A673 (cell line): ENCODE measurements at places on chromosomes 6 and 20. TPM values are rescaled to one million over a fixed set of nuclear protein-coding genes. Genes with fewer than 3 reads are reported as not detected.

Gene HCK
- total RNA-seq: not detected in 2 replicates

Gene LY6G6F
- not detected in 2 replicates for total RNA-seq

Gene COMMD7
- 20.0 and 23.5 TPM in 2 replicates for total RNA-seq

Gene SLC22A1
- total RNA-seq: 1.6 and 3.3 TPM in 2 replicates

Gene PPP1R3G
- total RNA-seq: 0.24 and 0.81 TPM in 2 replicates

Gene CRISP2
- total RNA-seq: not detected in 2 replicates

Gene TBX18
- total RNA-seq: 14.6 and 16.0 TPM in 2 replicates

Gene SYNDIG1
- total RNA-seq: 16.6 and 17.9 TPM in 2 replicates

Gene CYP39A1
- 0.17 TPM in 1 of 2 replicates, not detected in the other for total RNA-seq

Gene GJA10
- total RNA-seq: not detected in 2 replicates

DNA sequence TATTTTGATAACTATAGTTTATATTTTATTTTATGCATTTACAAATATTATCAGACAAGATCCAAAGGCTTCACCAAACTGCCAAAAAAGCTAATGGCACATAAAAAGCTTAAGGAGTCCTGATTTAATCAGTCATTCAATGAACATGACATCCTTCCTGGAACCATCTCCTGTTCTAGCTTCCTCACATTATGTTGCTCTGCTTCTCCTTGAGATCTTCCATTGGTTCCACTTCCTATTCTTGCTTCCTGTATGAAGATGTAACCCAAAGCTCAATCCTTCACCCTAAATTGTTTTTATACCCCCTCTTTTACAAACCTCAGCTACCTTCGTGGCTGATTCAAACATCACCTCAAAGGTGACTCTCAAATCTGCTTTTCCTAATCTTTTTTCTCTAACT lies 4.5 kb upstream of the BRD2 start:
- DNase-seq: no peak

- no peak for DNase-seq
These were observed 105.9 kb downstream of the CDKAL1 start for GRCh38 chr6:20640181-20640580.

GRCh38 chr6:146286961-146287360 lies 256.7 kb upstream of the RAB32 start:
- peak; percentile 23 for DNase-seq

- DNase-seq: no peak
These were observed 333.0 kb downstream of the TAF4 start for GRCh38 chr20:61732511-61733210.

GRCh38 chr20:63126876-63127699 lies 88.8 kb downstream of the YTHDF1 start:
- no peak for DNase-seq

GRCh38 chr6:9461188-9461587 lies 953.7 kb downstream of the TFAP2A start:
- DNase-seq: no peak

- no peak for DNase-seq
These were observed 54.4 kb downstream of the TGM2 start for GRCh38 chr20:38110525-38111178.

DNA sequence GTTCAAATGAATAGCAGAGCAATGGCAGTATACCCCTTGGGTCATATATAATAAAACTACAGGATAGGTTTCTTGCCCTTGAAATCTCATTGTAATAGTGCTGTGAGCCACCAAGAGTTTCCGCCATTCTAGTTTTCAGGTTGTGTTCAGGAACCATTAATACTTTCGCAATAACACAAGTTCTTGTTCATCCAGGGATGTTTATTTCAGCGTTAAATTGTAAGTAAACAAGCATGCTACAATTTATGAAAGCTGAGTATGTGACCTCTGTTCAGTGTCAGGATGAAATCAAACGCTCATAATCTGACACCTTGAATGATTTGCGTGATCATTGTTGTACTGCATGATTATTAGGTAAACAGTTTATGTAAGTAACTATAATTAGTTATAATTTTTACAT lies 22.8 kb downstream of the ANKS1A start:
- DNase-seq: no peak

DNA sequence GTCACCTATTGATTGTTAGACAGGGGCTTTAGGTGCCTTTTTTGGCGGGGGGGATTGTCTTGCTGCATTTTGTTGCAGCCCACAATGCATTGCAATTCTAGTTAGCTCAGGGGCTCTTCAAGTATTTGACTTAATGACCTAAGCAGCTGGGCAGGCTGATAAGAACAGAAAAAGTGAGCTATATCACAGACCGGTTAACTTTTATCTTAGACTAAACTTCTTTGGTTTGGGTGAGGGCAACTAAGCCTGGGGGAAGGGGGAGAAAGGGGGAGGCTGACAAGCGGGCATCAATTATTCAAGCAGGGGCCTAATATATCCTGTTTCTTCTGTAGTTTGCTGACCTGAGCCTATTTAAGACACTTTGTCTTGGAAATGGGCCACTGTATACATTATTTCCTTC lies 66.0 kb upstream of the GPR6 start:
- no peak for DNase-seq

DNA sequence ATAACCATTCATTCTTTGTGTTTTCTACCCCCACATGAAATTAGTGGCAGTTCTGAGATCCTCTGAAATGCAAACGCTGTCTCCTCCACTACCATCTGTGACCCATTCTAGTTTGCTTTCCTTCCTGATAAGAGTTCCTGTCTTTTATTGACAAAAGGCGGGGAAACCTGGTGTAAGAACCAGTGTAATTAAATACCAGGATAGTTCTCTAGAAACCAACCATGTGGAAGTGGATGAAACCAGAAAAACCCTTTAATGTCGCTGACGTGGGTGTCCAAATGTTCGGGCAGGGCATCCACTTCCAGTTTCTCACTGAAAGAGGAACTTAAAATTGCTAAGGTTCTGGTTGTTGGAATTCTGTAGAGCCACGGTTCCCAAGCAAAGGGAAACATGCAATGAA lies 79.1 kb downstream of the TNFRSF21 start:
- DNase-seq: no peak

DNA sequence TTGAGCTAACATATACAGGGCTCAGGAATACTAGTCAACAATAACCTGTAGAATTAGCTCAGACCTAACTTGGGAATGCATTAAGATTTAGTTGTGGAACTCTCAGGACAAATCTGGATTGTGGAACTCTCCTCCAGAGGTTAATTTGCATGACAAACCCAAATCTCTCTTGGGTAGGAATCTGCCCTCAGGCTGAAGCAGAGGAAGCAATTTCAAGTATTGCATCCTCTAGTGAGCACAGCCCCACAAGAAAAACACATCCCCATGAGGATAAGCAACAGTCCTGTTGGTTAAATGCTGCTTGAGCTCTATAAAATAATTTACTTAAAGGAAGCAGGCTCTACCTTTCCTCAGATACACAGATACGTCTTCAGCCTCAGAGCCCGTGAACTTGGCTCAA lies 170.9 kb upstream of the STXBP5 start:
- DNase-seq: no peak

DNA sequence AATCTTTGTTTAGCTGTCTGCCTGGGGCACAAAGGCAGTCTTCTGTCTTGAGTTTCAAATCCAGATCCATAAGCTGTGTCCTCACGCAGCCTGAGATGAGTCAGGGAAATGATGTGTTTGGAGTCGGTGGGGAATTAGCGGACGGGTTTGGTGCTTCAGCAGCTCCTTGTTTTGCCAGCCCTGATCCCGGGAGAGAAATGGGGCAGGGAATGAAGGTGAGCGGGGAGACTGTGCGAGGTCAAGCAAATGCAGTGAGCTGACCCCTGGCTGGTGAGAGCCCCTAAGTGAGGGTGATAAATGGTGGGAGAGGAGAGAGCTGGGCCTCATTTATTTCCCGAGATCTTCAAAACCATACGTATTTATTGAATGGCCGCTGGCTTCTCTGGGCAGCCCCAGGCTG lies 21.6 kb downstream of the DUSP22 start:
- no peak for DNase-seq

DNA sequence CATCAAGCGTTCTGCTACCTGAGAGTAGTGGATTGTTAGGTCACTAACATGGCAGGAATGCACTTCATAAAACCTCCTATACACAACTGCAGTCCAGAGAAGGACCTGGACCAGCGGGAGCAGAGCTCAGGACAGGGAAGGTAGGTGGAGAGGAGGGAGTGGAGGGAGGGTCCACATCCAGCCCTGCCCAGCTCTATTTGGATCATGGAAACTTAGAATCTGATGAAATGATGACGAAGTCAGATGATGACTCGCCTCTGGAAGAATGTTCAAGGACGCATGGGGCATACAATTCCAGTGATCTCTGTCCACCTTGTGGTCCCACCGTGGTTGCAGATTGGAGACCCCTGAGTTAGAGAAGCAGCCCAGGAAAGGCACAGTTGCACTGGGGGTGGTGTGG lies 68.8 kb downstream of the CLIC5 start:
- no peak for DNase-seq

DNA sequence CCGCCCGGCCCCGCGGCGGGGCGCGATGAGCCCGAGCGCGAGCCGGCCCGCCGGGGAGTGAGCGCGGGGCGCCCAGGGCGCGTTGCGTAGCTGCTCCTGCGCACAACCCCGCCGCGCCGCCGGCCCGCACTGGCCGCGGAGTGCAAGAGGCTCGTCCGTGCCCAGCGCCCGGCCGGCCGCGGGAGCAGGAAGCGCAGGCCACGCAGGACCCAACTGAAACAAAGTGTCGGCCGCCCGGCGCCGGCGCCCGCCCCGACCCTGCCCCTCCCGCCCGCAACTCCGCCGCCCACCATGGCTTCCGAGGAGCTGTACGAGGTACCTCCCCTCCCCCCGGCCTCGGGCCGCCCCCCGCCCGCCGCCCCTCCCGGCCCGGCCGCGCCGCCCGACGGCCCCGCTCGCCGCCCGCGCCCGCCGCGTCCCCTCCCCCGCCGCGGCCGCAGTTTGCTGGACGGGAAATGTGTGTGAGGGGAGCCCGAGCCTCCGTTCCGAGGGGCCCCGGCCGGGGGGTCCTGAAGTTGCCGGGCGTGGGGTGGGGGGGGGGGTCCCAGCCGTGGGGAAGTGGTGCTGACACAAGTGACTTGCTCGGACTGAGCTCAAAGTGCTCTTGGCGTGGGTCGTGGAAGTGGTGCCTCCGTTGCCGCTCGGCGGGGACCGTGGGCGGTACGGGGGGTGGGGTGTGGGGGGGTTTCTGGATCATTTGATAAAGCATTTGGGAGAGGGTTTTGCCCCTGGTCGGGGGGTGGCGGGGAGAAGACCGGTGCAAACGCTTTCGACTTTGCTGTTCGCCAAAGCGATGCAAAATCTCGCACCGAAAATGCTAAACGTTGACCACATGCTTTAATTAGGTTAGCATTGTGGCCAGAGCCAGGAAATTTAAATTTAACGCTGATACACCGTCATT lies 539 bp downstream of the CDYL start:
- DNase-seq: peak; percentile 47

DNA sequence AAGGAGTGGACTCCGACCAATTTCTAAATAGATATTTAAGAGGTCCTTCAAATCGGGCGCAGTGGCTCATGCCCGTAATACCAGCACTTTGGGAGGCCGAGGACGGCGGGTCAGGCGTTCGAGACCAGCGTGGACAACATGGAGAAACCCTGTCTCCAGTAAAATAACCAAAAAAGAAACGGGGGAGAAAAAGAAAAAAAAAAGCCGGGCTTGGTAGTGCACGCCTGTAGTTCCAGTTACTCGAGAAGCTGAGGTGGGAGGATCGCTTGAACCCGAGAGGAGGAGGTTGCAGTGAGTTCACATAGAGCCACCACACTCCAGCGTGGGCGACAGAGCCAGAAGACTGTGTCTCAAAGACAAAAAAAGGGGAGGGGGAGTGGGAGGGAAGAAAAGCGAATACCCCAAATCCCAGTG lies 53.3 kb upstream of the HFE start:
- DNase-seq: peak; percentile 38

- no peak for DNase-seq
These were observed 28.1 kb downstream of the NCOA7 start for GRCh38 chr6:125818772-125819260.

GRCh38 chr6:37209461-37210205 lies 39.7 kb downstream of the PIM1 start:
- no peak for DNase-seq
